ENCODE measurements at places on chromosomes 12 and 14. TPM values are rescaled to one million over a fixed set of nuclear protein-coding genes. Genes with fewer than 3 reads are reported as not detected.

DNA sequence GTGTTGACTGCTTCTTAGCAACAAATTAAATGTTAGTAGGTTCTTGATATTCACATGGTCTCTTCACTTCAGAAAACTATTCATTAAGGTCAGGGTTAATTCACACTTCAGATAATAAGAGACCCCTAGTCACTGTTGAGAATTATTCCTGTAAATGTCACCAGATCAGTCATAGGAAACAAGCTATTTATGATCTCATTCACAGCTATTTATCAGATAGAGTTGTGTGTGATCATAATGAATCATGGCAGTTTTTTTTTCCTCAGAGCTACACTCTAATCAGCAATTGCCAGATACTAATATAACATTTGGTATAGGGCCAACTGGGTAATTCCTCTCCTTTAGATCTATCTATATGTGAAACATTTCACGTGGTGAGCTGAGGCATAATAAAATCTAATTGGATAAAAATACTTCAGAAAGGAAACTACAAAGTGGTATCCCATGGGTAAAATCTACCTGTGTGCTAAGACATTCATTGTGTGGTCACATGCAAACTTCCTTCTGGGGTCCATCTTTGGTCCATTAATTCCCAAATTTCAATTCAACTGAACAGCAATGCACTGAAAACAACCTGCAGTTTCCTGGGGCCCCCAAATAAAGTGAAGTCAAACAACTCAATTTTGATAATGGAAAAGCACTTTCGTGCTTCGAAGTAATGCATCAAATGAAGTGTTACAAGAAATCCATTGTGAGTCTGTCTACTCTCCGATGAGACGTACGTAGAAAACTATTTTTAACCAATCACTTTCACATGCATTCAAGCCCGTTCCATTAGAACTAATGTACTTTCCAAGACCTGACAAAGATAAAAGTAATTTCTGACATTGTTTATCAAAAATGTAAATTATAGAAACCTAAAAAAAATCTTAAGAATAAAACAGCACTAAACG lies 197.0 kb downstream of the ACSS3 start:
- DNase-seq = no peak

The MMP19 gene
- 2.1 TPM for total RNA-seq

DNA sequence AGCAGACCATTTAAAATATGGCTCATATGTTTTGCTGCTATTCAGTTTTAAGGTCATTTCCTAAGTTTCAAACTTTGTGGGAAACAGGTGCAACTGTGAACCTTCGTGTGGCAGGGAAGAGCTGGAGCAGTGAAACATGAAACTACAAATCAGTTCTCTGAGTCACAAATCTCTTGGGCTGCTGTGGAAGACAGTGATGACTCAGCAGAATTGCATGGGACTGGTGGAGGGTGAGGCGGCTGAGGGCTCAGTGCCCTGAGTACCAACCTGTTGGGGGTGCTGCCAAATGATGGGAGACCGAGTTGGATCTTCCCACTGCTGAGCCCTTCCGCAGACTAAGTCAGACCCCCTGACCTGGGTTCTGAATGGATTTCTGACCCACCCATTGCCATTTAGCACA lies 8.4 kb upstream of the CALM1 start:
- DNase-seq = no peak

DNA sequence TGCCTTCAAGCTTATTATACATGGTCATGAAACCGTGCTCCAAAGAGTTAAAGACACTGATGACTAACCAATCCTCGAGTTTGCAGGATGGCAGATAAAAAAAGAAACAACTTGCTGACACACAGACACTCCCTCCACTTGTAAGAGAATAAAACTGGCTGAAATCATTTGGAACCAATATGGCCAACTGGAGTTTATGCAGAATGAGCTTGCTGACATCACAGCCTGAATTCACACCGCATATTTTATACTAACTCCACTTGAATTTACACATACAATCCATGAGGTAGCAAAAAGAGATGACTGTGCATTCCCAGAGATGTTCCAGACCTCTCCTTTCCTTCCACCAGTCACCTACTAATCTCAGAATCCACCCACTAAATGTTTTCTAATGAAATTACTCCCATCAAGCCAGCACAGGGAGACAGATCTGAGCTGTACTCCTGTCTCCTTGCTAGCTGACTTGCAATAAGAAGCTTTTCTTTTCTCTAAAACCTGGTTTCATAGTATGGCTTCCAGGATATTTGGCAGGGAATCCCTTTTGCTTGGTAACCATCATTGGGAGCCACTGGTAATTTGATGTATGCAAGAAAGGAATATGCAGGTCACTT lies 15.8 kb upstream of the PTPRR start:
- no peak for DNase-seq

DNA sequence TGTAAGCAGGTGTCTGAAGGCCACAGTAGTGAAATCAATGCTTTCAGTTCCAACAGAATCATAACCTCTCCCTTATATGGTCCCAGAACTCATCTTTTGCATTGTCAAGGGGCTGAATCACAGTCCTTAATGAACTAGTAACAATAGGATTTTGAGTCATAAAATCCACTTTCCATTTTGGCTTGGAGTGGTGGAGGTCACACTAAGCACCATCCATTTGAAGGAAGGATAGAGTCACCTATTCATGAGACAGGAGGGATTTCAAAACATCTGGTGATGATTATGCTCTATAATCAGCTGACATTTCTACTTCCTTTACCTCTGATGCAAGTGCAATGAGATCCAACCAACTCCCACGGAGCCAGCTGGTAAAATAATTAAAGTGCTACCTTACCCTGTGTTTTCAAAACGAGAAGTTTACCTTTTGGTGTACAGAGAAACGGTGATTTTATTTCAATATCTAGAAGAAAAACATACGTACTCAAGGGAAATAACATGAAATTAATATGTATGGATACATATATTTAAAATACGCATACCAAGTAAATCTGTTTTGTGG lies 59.1 kb downstream of the TMEM132D start:
- no peak for DNase-seq

The DEPDC4 gene
- 0.40 TPM for total RNA-seq

The CLEC2A gene
- total RNA-seq = not detected

The RGS6 gene
- 26.0 TPM for total RNA-seq

DNA sequence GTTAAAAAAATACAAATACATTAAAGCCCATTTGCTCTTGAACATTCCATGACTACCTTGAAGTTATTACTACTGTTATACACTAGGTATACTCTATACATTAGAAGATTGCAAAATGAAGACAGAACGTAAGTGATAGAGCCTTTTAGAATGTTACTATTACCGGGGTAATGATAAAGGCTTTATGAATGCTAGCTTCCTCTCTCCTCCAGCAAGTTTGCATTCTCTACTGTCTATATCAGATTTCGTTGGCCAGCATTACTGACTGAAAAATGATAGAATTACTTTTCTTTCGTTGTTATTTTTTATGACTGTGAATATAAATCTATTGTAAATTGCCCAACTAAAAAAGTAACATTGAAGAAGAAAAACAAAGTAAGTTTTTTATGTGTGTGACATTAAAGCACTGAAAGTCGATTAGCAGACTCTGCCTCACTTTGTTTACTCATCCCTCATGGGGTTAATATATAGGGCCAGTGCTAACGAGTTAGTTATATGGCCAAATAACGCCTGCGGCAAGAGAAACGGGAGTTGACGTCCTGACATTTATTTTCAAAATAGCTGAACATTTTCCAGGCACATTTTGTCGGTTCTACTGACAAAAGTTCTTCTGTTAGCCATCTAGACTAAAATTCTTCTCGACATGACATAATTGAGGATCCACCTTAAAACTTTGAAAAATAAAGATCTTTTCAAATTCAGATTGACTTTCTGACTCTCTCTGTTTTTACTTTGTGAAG lies 163.8 kb upstream of the KITLG start:
- no peak for DNase-seq

The KRT3 gene
- total RNA-seq = not detected

Measured in left ventricle myocardium superior (tissue), 1 donor.